NCI-H1930 (cell line): ENCODE measurements at places on chromosomes 13 and 19.

DNA sequence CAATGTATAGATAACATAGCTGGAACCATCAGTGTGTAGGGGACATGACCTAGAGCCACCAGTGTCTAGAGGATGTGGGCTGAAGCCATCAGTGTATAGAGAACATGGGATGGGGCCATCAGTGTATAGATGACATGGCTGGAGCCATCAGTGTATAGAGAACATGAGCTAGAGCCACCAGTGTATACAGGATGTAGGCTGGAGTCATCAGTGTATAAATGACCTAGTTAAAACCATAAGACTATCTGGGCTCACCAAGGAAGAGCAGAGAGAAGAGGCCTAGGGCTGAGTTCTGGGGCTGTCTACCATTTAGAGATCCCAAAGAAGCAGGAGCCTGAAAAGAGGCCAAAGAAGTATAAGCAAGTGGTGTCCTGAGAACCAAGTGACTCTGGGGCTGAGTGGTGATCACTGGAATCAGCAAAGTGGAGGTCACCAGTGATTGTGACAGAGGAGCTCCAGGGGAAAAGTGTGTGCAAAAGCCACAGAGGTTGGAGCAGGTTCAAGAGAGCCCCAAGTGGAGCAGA lies 41.0 kb downstream of the RFX2 start:
- DNase-seq = no peak

GRCh38 chr19:18473003-18473705 lies 35.2 kb upstream of the ISYNA1 start:
- DNase-seq = no peak

DNA sequence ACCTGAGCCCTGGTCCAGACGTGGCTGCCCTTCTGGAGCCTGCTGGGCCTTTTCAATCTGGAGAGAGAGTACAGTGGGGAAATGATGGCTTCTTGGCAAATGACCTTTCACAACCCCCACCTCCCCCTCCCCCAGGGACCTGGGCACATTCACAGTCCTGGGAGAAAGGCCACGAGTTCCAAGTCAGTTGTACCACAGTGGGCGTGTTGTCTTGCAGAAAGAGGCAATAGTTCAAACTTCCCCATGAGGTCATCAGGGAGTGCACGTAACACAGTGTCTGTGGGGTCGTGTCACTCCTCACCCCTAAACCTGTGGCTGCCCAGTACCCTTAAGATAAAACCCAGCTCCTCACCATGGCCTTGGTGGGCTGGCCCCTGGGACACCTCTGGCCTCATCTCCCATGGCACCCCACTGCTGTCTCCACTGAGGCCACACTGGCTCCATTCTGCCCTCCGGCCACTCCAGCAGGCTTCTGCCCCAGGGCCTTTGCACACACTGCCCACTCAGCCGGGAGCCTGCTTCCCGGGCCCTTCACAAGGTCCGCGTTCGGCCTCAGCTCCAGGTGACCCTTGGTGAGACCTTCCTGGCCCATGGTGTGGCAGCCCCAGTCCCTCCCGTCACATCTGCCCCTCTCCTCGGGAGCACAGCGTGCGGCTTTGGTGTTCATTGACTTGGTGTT lies 13.3 kb downstream of the PLIN4 start:
- no peak for DNase-seq

DNA sequence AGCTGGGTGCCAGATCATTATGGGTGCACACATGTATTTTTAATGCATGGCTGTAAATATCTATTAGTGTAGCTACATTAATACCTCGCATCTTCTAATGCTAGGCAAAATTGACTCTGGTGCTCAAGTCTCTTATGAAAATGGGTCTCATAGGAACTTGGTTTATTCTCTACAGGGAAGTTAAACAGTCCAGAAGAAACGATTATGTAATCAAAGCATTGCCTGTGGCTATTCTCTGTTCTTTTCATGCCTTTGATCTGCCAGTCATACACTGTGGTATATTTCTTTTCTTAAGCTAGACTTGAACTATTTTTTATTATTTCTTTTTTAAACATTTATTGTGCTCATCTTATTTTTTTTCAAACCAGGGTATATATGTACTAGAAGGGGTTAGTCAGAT lies 1015.0 kb downstream of the SLITRK1 start:
- no peak for DNase-seq

DNA sequence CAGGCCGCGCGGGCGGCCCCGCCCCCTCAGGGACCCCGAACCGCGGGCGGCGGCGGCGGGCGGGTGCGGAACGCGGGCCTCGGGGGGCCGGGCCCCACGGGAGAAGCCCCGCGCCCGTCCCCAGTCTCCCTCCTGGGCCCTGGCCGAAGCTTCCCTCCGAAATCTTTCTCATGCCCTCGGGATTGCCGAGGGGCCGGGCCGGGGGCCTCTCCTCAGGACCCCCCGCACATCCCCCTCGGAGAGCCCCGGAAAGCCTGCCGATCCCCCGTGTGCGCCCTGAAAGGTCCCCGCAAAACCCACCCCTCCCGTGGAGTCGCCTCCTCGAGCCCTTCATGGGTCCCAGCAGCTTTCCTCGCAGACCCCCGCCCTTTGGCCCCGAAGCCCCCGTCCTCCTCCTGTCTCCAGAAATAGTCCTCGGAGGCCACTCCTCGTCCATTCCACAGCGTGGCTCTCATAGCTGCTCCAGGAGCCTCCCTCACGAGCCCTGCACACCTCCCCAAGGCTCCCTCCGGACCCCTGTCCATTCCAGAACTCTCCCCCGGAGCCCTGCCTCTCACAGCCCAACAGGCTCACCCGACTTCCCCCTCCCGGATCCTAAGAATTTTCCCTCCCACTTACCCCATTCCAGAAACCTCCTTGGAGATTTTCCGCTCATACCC lies 555 bp downstream of the SAMD4B start:
- DNase-seq = no peak

DNA sequence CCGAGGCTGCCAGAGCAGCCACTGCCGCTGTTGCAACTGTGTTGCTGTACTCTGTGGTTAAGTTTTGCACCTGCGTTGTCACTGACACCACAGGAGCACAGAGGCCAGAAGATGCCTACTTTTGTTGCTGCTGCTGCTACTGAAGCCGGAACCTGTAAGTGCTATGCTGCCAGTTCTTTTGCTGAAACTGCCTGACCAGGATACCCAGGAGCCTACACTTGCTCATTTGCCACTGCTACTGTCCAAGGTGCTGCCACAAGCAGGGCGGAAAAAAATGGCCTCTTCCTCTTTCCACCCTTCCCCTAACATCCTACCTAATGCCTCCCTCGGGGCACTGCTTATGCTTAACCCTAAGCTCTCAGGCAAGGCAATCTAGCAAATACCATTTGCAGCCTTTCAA lies 29.0 kb upstream of the NBEA start:
- DNase-seq = no peak

GRCh38 chr13:110907301-110907700 lies 7.6 kb downstream of the ANKRD10 start:
- no peak for DNase-seq

DNA sequence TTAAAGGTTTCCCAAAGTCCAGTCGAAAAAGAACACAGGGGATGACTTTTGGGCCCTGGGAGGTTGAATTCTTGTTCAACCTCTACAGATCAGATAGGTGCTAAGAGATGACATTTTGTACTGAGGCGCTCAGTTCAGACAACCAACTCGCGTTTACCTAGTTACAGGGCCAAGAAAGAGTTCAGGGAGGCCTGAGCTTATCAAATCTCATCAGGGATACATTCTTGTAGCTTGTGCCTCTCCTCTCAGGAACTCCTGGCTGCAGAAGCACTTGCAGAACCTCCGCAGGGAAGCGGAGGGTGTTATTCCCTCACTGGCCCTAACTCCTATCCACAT lies 825 bp downstream of the ZNF776 start:
- DNase-seq = no peak

GRCh38 chr19:1671716-1672037 lies 19.3 kb upstream of the TCF3 start:
- DNase-seq = no peak

GRCh38 chr13:89568276-89568675 lies 1779.2 kb upstream of the MIR17HG start:
- no peak for DNase-seq

- no peak for DNase-seq
Observed at GRCh38 chr13:93217721-93218261, 8.8 kb upstream of the GPC6 start.

GRCh38 chr13:48492096-48492440 lies 40.8 kb downstream of the RCBTB2 start:
- no peak for DNase-seq
